ENCODE measurements at places on chromosomes 2 and 18.

- DNase-seq, result no peak
Measured at GRCh38 chr2:240439698-240440151, 4.3 kb downstream of the GPC1 start.

GRCh38 chr2:192414794-192415193 lies 220.1 kb upstream of the TMEFF2 start:
- no peak for DNase-seq

GRCh38 chr18:53457068-53457467 lies 767.4 kb downstream of the MBD2 start:
- no peak for DNase-seq

GRCh38 chr2:121196132-121196848 lies 88.7 kb downstream of the TFCP2L1 start:
- DNase-seq, result peak; percentile 19
